Stimulated activated CD4-positive, alpha-beta T cell treated with anti-CD3 and anti-CD28 coated beads, Interleukin-12 subunit alpha, Interleukin-12 subunit beta, amount 100 ng/mL, for 24 hours (primary cell): ENCODE measurements at places on chromosomes 4 and X.

GRCh38 chr4:120065974-120066516 is 603 bp downstream of the MAD2L1 start:
- DNase-seq, result no peak

DNA sequence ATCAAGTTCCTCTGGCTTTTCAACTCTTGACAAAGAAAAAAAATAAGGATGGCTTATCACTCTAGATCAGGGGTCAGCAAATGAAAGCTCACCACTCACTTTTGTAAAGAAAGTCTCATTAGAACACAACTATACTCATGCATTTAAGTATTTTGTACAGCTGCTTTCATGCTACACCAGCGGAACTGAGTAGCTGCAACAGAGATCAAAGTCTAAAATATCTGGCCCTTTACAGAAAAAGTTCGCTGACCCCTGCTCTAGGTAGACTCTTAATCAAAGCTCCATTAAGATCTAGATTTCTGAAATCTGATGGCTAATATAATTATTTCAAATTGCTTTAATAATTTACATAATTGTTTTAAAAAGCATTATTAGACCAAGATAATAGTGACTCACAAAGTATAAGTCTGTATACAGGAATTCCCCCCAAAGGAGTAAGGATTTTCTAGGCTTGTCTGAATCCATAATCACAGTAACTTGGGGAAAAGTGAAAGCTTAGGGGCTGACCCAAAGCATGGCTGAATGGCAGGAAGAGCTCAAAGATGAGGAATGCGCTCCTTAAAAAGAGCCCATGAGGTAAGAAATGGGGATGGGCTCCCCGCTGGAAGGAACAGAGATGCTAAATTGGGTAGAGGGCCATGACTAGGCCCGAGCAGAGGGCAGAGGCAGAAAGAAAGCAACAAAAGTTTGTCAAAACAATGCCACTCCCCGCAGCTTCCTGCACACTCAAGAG is 140.3 kb downstream of the SH3KBP1 start:
- DNase-seq, result no peak

- DNase-seq, result no peak
Measured at GRCh38 chrX:98607739-98608138, 1724.0 kb downstream of the RPA4 start.

GRCh38 chr4:185794637-185795036 is 17.4 kb downstream of the SORBS2 start:
- DNase-seq, result no peak

- no peak for DNase-seq
Measured at GRCh38 chr4:142355421-142355930, 490.6 kb downstream of the INPP4B start.

- no peak for DNase-seq
Measured at GRCh38 chr4:98448908-98449307, 187.7 kb downstream of the RAP1GDS1 start.

DNA sequence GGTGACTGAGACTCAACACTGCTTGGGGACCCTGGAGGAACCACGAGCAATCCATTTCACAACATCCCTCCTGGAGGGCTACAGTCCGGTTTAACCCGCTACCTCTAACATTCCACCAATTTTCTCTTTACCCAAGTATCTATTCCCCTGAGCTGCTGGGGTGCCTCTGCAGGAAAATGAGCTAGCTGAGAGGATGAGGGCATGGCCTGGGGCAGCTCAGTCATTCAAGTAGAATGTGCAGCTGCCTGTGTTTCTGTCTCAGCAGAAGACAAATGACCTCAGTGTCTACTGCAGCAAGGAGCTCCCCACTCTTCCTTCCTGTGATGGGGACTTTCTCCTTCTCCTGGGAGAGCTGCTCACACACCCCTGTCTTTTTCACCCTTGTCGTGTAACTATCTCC is 120.8 kb downstream of the ZNF518B start:
- DNase-seq, result no peak

DNA sequence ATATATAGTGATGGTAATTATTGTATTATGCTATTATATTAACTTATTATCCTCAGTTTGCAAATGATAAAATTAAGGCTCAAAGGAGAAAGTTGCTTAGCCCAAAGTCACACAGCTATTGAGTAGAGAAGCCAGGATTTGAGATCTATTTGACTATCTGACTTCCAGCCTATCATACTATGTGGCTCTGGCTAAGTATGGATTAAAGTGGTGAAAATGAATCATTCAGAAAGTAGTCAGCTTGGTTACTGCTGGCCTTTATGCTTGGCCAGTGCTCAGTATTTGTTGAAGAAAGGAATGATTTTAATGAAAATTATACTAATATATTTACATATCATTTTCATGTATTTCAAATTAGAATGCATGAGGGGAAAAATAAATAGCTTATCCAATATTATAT is 219.8 kb downstream of the SHROOM3 start:
- DNase-seq, result no peak

DNA sequence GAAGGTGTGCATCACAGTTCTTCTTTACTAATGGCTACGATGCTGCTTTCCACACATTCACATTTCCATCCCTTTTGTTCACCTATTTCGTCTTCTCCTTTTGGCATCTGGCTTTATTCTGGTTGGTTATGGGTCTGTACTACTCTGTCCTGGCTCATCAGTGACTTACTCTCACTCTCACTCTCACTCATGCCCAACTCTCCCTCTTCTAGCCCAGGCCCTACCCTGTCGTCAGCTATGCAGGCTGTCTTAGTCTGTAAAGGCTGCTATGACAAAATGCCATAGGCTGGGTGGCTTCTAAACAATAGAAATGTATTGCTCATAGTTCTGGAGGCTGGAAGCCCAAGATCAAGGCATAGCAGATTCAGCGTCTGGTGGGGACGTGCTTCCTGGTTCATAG is 105.6 kb upstream of the PUDP start:
- DNase-seq, result no peak

DNA sequence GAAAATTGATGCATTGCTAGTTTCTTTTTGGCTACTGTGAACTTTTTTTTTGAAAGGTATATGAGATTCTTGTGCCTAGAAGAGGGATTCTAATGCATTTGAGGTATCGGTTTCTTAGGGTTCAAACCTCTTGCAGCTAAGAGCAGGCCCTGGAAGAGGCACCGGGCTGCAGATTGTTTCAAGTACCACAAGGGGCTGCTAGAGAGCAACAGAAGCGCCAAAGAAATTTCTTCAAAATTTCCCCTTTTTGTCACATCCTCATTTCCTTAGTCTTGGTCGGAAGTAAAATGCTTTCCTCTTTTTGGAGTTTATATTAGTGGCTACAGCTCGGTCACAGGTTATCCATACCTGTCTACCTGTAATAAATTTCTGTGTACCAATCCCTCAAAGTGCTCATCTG is 89.8 kb downstream of the PDGFRA start:
- DNase-seq, result no peak

GRCh38 chrX:44889824-44890223 is 16.8 kb downstream of the KDM6A start:
- no peak for DNase-seq
